Cortex of kidney (tissue), 1 donor: ENCODE measurements at places on chromosomes 11 and 22.

DNA sequence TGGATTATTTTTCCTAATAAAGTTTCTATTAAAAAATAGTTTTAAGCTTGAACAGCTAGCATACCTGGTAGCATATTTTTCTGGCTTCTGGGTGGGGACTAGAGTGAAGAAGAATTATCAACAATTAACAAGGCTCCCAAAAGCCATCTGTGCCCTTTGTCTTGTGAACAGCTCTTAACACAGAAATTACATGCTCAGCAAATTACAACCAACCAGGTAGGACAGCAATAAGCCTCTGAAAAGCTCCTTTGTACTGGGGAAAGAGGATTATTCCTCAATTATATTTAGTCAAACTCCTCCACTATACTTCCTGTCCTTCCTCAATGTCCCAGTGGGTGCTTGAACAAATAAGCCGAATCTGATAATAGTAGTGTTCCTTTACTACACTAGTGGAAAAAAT is 162.8 kb downstream of the RAB38 start:
- no peak for DNase-seq

GRCh38 chr11:61195719-61196118 is 7.6 kb upstream of the PGA3 start:
- DNase-seq: no peak

DNA sequence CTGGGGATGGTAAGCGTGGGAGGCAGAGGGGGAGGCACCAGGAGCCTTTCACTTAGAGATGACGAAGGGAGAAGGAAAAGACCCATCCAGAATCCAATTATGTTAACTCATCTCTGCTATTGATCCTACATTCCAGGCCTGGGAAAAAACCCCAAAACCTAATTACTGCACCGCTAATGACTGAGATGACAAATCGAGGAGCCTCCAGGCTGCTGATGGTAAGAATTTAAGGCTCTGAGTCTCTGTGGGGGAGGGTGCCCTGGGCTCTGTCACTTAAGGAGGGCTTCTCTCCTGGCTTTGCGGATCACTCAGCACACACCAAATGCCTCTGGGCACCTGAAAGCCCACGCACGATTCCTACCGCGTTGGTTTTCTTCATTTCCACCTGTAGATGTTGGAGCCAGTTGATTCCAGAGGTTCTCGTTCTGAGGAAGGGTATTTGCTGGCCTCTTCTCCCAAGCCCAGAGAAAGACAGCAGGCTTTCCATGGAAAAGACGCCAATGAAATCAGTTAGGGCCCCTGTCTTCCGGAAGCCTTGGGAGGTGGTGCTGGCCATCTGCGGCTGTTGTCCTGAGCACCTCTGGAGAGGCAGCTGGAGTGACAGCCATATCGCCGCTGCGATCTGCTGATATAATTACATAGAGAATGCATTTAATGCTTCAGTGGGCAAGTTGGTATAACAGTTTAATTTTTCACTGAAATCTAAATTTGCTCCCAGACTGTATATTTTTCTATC is 751.2 kb downstream of the BRD1 start:
- DNase-seq: no peak

- no peak for DNase-seq
These were observed 51.4 kb downstream of the PRCP start for GRCh38 chr11:82848829-82849228.

GRCh38 chr11:57072640-57073039 is 83.9 kb downstream of the OR5AK2 start:
- no peak for DNase-seq
